ENCODE measurements at places on chromosomes 6 and 20.

- no peak for DNase-seq
These were observed 132.8 kb upstream of the SPACA1 start for GRCh38 chr6:87914637-87915395.

GRCh38 chr6:2589171-2589661, 161.5 kb downstream of the MYLK4 start:
- no peak for DNase-seq

GRCh38 chr6:53361549-53362031, 12.8 kb upstream of the ELOVL5 start:
- no peak for DNase-seq

- DNase-seq: no peak
These were observed 307.8 kb downstream of the TAF4 start for GRCh38 chr20:61757678-61758563.

DNA sequence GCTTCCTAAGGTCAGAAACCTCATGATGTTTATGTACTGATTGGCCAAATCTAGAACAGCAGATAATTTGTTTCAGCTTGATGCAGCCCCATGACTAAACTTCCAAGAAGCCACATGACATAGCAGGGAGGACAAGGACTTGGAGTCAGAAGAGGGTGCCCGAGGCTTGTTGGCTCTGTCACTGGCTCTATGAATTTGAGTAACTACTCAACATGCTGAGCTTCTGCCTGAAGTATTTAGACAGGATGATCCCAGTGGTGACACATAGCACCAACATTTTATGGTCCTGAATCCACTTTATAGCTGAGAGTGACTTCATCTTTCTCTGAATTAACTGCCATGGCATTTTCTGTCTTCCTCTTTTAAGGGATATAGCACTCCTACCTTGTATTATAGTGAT, 13.5 kb upstream of the TBX18 start:
- DNase-seq: no peak

All from gastrocnemius medialis (tissue), 4 donors.